Activated CD4-positive, alpha-beta memory T cell treated with anti-CD3 and anti-CD28 coated beads for 36 hours (primary cell): ENCODE measurements at places on chromosomes 2 and 18. TPM values are rescaled to one million over a fixed set of nuclear protein-coding genes. Genes with fewer than 3 reads are reported as not detected.

DNA sequence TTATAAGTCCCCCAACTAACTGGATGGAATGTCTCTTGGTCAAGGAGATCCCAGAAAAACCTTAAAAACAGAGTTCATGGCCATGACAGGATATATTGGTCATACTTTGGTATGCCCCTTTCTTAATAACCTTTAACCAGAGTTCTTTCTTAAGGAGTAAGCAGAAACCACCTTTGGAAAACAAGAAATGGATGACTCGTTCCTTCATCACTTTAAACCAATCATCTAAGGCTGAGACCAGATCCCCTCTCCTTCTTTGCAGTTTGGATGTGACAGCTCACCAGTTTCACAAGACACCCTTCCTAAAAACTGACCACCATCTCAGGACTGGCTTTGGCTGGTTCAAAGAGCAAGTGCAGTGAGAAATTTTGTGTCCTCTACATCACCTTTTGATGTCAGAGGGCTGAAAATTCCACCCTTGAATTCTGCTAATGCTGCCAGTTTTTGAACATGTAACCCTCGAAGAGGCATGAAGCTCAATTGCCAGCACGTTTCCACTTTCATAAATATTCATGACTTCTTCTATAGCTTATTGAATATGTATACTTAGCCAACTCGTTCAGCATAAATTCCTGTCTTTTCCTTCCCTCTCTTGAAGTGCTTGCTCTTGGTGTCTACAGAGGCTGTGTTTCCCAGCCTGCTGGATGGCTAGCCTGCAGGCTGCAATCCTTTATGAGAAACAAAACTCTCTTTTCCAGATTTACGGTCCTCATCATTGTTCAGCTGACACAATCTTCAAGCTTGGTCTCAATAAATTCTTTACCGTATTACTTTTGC, 1323.5 kb upstream of the TMEFF2 start:
- no peak for DNase-seq

DNA sequence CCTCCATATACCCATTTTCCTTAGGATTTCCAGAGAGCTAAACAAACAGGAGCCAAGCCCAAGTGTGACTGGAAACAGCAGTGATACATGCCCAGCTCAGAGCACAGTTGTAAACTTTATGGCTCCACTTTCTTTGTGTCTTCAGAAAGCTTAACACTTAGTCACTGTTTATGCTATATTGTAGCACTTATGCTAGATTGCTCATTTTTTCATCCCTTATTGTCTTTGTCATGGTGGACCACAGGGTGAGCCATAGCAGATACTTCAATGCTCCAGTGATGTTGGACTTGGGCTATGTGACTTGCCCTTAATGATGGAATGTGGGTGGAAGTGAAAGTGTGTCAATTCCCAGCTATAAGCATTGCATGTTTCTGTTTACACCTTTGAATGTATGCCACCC, 401.6 kb downstream of the METTL4 start:
- no peak for DNase-seq

DNA sequence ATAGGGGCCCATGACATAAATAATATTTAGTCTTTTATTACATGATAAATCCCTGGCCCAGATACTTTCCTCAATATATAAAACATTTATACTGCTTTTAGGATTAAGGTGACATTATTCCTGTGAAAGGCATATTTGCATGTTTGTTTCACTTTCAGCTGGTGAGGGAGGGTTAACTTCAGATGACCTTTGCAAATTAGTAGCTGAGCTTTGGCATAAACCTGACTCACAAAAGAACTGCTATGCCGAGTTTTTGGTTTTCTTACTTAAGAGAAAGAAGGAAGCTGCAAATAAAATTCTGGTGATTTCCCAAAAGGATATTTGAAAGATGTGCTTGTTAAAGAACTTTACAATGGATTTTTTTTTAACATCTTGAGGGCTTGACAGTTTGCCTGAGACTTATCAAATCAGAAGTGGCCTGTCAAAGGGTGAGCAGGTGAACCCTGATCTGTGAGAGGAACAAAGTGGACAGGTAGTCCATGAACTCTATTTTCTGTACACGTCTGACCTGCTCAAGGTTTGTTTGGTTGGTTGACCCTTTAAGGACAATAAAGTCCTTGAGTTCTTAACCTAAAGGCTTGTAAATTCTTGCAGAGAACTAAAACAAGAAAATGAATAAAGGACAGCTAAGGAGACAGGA, 93.5 kb downstream of the FAM124B start:
- DNase-seq, result no peak

ANKRD36C gene
- total RNA-seq, result 32.4 TPM

MREG gene
- total RNA-seq, result 10.4 TPM
